Peyer's patch (tissue), 4 donors: ENCODE measurements at places on chromosomes 12 and 14. TPM values are rescaled to one million over a fixed set of nuclear protein-coding genes. Genes with fewer than 3 reads are reported as not detected.
A peak's percentile ranks its signal among the peaks of the same experiment; 100 is the strongest.

DNA sequence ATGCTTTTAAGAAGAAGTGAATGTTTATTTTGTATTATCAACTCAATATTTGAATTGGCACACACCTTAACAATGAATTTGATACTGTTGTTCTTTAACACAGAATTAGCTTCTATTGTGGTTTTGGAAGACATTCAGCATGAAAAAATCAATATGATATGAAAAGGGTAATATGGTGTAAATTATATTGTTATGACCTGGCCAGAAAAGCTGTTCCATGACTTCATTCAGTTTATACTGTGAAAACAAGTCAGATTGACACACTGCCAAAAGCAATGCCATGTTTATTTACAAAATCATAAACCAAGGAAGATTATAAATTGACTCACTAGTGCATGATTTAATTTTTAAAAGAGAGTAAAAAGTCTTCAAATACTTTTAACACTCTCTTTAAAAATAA, 851.4 kb upstream of the SEL1L start:
- no peak overlapping the region for H3K4me3 ChIP-seq
- DNase-seq, result no peak
- no peaks in the 10 kb centered on the region for H3K4me1 ChIP-seq
- H3K27me3 ChIP-seq, result no peaks in the 10 kb centered on the region
- no peak overlapping the region for H3K27ac ChIP-seq

GRCh38 chr12:76020731-76021672, 10.6 kb downstream of the PHLDA1 start:
- no peak for DNase-seq
- H3K27me3 ChIP-seq, result no peaks in the 10 kb centered on the region
- H3K27ac ChIP-seq, result peak overlapping the region; percentile 77
- H3K4me1 ChIP-seq, result no peaks in the 10 kb centered on the region

DNA sequence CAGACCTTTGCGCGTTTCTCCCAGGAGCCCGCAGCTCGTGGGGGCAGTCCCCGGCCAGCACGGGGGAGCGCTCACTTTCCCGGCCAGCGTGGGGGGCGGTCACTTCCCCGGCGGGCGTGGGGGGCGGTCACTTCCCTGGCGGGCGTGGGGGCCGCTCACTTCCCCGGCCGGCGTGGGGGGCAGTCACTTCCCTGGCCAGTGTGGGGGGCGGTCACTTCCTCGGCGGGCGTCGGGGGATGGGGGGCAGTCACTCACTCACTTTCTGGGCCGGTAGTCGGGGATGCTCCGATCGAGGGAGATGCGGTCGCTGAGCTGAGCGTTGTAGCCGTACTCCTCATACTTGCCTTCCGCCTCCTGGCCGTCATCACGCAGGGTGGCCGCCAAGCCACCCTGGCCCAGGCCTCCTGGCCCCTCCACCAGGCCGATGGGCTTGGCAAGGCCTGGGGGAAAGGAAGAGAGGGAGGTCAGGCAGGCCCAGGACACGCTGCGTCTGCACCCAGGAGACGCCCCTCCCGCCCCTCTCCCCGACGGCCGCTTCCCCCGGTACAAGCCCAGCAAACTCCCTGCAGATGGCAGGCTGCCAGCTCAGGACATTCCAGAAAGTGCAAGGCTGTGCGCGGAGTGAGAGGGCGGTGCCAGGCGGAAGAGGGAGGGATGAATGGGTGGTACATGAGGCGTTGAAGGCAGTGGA, 43.3 kb downstream of the GALNT9 start:
- H3K36me3 ChIP-seq, result no peaks in the 10 kb centered on the region
- H3K27ac ChIP-seq, result no peak overlapping the region
- no peaks in the 10 kb centered on the region for H3K4me1 ChIP-seq
- DNase-seq, result no peak
- H3K27me3 ChIP-seq, result no peaks in the 10 kb centered on the region

DNA sequence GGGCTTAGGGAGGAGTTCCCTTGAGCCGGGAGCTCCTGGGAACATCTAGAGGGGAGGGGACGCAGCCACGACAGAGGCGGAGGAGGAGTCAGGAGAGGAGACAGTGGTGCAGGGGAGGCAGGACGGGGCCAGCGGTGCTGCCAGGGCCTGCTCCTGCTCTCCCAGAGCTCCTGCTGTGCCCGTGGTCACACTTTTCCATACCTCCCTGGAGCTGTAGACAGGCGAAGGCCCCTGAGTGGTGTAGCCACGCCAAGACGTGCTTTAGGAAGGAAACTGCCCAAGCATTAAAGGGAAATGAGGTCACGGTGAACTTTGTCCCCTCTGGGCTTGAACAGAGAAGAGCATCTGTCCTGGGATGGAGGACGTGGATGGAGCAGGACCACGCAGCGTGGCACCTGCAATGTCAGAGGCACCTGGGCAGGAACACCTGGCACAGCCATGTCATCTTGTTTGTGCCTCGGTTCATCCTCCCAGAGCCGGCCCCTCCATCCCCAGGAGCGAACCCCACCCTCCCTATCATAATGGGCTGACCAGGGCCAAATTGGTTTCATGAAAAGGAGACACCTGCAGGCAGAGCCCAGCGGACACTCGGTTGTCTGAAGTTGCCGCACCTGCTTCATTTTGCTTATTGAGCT, 239.5 kb upstream of the SFSWAP start:
- no peaks in the 10 kb centered on the region for H3K4me1 ChIP-seq
- H3K36me3 ChIP-seq, result no peaks in the 10 kb centered on the region
- no peaks in the 10 kb centered on the region for H3K27me3 ChIP-seq

GRCh38 chr14:33693237-33693636, 257.6 kb downstream of the EGLN3 start:
- no peak for DNase-seq
- H3K4me3 ChIP-seq, result no peak overlapping the region
- no peaks in the 10 kb centered on the region for H3K36me3 ChIP-seq
- no peak overlapping the region for H3K27ac ChIP-seq
- no peaks in the 10 kb centered on the region for H3K27me3 ChIP-seq
- no peaks in the 10 kb centered on the region for H3K4me1 ChIP-seq

- peaks cover 22% of the 10 kb centered on the region for H3K4me1 ChIP-seq
- H3K36me3 ChIP-seq, result no peaks in the 10 kb centered on the region
These were observed 4.5 kb upstream of the IRF2BPL start for GRCh38 chr14:77032844-77033621.

DNA sequence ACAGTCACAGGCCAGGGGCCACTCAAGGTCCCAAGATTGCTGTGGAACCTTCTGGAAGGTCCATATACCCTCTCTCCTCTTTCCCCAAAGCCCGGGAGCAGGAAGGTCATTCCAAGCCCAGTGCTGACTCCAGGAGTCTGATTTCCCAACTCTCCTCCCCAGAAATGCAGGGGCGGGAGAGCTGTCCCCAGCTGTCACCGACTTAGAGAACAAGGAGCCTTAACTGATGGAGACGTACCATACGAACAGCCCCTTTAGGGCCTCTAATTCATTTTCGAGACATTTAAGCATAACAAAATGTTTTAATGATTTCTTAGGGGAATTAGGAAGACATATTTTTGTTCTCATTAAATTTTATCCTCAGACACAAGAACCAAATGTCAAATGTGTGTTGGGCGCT, 99.2 kb downstream of the PHETA1 start:
- H3K4me1 ChIP-seq, result no peaks in the 10 kb centered on the region
- no peak for DNase-seq
- no peak overlapping the region for H3K27ac ChIP-seq

MYO1H gene
- total RNA-seq, result not detected

GRCh38 chr12:113075137-113075683, 18.7 kb downstream of the DTX1 start:
- H3K27me3 ChIP-seq, result no peaks in the 10 kb centered on the region
- peaks cover 14% of the 10 kb centered on the region for H3K4me1 ChIP-seq
- no peak overlapping the region for H3K27ac ChIP-seq
- H3K4me3 ChIP-seq, result no peak overlapping the region
- DNase-seq, result peak; percentile 81

CLEC9A gene
- not detected for total RNA-seq

PLA2G1B gene
- total RNA-seq, result not detected

ZDHHC22 gene
- not detected for total RNA-seq

TMEM132D gene
- total RNA-seq, result 1.7 TPM

BHLHE41 gene
- 11.6 TPM for total RNA-seq
